Cortex of kidney (tissue), 1 donor: ENCODE measurements at places on chromosomes 7 and 10.

DNA sequence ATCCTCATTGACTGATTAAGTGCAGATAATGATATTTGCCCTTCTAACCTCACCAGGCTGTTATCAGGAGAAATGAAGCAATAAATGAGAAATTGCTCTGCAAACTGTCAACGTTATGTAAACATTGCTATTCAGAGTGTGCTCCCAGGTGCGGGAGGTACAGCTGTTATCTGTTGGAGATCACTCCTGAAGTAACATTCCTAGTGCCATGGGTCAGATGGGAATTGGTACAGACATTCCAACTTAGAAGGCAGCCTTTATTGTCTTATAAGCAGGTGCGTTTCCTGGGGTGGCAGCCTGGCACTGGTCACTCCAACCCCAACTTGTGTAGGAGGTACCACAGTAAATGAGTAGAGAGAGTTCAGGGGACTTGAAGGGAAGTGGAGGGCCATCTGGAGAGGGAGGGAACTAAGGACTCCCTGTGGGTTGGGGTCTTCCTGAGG is 36.8 kb downstream of the HK1 start:
- DNase-seq = no peak

DNA sequence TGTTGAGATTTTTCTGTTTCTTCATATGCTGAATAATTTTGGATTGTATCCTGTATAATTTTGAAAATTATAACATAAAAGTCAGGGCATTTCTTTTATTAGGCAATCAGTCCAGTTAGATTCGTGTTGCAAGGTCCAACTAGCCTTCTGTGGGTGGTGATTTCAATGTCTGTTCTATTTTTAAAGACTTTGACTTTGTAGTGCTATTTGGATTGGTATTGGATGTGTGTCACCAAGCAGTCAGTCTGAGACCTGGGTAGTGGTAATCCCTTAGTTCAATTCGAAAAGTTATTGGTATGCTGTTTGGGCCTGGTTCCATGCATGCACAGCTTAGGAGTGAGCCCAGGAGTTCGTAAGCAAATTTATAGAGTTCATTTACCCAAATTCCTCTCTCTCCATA is 82.2 kb downstream of the EPDR1 start:
- DNase-seq = no peak

DNA sequence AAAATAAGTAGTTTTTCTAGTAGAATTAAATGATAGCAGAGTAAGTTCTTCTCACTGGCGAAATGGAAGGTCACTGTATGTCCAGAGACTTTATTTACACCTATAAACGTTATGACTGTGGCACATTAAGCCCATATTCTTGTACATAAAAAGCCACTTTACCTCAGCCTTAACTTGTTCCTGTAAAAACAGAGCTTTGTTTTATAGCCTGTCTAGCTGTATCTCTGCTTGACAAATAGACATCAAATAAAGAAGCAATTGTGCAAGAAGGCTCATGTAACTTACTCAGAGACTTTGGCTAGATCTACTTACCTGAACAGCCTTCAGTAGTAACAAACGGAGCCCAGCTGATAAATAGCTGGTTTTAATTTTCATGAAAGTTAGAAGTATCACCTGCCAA is 324.1 kb upstream of the BMPER start:
- DNase-seq = no peak

DNA sequence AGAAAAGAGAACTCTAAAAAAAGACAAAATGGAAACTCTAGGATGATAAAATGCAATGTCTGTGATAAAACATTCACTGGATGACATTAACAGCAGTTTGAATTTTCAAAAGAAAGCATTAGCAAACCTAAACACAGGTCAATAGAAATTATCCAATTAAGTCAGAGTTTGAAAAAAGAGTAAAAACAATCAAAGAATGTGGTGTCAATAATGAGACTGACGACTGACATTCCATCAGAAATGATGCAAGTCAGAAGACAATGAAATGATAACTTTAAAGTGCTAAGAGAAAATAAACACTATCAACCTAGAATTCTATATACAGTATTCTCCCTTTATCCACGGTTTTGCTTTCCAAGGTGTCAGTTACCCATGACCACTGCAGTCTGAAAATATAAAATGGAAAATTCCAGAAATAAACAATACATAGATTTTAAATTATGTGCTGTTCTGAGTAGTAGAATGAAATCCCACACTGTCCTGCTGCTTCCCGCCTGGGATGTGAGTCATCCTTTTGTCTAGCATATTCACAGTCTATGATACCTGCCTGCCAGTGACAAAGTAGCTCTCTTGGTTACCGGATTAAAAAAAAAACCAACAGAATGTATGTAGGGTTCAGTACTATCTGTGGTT is 38.3 kb upstream of the SFMBT2 start:
- DNase-seq = no peak

DNA sequence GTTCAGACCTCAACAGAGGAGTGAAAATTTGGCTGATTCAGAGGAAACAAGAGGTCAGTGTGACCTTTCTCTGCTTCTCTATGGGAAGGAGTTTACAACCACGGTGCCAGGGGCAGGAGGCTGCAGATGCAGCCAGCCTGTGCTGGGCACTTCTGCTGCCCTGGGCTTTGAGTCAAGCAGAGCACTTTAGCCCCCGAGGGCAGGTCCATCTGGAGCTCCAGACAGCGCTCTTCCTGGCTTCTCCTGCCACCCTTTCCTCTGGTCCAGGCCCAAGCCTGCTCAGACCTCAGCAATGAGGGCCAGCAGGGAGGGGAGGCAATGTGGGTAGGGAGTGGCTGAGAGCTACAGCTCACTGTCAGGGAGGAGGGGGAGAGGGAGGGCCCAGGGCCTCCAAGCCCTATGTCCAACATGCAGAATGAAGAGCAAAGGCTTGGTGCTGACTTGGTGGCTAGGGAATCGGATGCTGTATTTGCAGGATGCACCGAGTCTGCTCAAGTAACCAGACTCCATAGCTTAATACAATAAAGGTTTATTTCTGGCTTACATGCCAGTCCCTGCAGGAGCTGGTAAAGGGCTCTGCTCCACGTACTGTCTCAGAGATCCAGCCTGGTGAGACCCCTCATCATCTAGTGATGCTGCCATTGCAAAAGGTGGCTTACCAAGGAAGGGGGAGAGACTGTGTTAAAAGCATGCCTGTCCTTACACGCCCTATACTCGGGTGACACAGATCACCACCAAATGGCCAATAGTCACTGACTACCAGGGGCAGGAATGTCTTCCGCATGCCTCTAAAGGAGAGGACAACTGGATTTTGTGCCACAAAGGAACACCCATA is 481.6 kb downstream of the RPS24 start:
- no peak for DNase-seq

DNA sequence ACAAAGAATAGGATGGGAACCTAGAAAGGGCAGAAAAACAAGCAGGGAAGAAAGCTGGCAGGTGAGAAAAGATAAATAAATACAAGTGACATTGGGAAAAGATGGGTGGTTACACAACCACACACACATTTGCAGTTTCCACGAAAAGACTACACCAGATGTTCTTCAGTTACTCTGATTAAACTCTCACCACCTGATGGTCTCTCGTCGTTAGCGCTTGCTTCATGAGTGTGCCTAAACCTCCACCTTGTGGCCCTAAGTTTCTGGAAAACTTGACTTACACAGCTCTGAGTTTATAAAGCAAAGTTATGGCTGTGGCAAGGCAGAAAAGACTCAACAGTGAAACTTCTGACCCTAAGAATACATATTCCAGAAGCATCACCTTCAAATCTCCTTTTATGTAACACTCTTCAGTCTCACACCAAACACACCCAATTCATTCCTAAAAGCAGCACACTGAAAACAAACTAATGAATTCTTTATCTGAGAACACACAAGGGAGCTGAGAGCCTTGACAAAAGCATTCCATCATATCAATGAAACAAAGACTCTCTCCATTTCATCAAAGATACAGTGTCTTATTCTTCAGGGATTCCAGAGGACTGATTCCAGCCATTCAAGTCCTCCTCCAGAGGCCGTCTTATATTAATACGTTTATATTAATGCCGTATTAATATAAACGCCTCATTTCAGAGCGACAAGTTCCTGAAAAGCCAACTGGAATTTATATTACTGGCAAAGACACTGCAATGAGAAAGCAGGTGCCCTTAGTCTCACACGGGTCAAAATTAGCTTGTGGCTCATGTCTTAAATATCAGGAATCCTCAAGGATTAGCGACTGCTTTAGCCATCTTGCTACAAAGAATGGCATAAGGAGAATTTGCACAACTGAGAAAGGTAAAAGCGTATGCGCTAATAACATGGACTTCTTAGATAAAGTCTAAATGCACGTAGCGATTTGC is 77.6 kb downstream of the RNF216 start:
- no peak for DNase-seq

DNA sequence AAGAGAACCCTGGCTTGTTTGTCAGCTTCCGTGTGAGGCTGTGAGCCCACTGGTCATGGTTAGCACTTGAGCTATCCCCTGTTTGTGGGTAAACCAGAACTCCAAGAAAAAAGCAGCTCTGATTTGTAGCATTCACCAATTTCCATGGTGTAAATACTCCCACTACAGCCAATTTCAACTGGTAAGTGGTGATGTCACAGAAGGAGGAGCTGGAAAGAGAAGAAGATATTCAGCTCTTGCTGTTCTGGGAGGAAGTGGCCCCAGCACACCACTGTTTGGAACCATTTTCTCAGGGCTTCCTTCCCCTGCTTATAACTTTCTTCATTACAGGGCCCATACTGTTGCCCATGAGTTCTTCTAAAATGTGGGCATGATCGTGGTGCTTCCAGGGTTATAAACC is 500.1 kb upstream of the ZMIZ1 start:
- DNase-seq = no peak

- no peak for DNase-seq
Observed at GRCh38 chr10:62684911-62685310, 119.6 kb upstream of the ADO start.

GRCh38 chr7:34277016-34277802 is 371.9 kb downstream of the BMPER start:
- DNase-seq = no peak

- no peak for DNase-seq
Observed at GRCh38 chr10:71873582-71874211, 22.6 kb upstream of the PSAP start.

- no peak for DNase-seq
Observed at GRCh38 chr10:2826675-2827074, 240.7 kb upstream of the PFKP start.

- DNase-seq = no peak
Observed at GRCh38 chr7:140889150-140889549, 35.6 kb downstream of the BRAF start.

DNA sequence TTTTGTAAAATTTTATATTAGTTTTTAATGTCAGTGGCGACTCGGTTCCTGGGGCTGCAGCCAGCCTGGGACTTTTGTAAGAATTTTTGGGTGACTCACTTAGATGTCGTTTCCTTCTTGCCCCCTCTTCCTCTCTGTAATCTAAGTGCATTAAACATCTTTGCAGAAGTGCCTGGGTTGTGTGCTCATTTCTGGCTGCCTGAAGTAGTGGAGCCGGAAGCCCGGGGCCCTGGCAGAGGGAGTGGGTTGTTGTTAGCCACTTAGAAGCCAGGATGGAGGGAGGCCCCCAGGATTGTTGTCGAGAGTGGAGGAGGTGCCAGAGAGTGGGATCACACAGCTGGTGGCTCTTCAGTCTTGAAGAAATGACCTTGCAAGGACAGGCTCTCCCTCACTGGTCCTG is 11.0 kb upstream of the TRIM8 start:
- no peak for DNase-seq

- no peak for DNase-seq
Observed at GRCh38 chr7:51634538-51634937, 317.9 kb upstream of the COBL start.

DNA sequence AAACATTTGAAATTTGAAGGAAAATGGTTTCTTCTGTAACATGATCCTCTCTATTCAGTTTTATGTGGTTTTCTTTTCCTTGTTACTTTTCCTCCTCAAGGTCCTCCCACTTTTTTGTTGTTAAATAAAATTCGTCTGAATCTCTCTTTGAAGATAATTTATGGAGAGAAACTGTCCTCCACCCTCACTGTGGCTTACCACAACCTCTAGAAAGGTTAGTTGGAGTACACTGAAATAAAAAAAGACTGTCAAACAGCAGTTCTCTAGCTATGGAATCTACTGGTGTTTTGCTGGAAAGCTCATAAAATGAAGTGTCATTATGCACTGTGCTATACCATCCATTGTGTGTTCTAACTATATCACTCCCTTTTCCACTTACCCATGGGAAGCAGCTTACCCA is 189.4 kb downstream of the HDAC9 start:
- DNase-seq = no peak

DNA sequence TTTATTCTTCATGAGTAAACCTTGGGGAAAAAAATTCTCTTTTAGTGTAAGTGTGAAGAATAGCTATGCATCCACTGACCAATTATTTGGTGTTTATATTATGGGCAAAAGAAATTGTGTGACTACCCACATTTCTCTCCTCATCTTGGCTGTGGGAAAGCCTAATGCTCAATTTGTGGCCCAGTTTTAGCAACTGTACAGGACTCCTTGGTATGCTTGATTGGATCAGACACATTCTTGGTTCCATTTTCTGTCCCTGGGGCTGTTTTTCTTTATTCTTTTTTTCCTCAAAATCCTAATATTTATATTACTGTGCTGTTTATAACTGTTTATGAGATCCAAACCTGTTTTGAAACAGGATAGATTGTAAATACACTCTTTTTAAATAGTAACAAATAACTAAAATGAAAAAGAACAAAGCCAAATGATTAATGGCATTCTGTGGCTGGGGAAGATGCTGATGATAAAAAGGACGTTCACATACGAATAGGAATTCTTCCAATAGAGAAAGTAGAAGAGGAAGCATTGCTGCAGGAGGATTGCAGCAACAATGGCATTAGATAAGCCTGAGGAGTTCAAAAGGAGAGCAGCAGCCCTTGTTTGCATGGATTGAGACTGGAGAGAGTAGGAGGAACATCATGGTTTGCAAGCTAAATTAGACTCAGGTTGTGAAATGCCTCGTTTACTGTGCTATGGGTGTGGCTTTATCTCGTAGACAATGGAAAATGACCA is 580.5 kb downstream of the INHBA start:
- no peak for DNase-seq

DNA sequence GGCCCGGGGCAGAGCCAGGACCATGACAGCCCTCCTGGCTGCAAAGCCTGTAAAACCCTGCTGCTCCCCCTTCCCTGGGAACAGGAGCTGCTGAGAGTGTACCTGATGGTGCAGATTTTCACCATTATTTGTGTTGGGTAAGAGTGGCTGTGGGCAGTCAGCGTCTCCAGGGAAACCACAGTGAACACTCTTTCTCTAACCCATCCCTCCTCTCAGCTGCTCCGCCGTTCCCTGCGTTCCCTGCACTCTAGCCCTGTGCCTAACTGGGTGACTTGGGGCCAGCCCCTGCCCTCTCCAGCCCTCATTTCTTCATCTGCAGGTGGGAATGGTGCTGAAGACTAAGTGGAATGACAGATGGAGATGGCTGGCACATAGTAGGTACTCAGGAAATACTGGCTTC is 75.9 kb upstream of the PCBD1 start:
- DNase-seq = no peak
